ENCODE measurements at places on chromosomes 12 and 14. TPM values are rescaled to one million over a fixed set of nuclear protein-coding genes. Genes with fewer than 3 reads are reported as not detected.

GRCh38 chr12:10408842-10409241 lies 715 bp downstream of the KLRC4 start:
- DNase-seq: no peak

DNA sequence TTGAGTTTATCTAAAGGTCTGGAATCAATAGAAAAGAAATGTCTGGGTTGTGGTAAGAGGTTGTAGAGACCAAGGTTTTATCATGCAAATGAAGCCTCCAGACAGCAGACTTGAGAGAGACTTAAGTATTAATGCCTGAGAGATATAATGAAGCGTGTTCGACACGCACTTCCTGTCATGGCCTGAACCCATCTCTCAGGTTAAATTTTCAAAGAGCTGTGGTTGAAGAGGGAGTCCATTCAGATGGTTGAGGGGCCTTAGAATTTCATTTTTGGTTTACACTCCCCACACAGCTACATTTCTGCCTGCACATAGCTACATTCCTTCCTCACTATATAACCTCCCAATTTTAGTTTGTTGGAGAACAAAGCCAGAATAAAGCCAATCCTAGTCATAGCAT lies 10.1 kb upstream of the CLEC12A start:
- DNase-seq: no peak

DNA sequence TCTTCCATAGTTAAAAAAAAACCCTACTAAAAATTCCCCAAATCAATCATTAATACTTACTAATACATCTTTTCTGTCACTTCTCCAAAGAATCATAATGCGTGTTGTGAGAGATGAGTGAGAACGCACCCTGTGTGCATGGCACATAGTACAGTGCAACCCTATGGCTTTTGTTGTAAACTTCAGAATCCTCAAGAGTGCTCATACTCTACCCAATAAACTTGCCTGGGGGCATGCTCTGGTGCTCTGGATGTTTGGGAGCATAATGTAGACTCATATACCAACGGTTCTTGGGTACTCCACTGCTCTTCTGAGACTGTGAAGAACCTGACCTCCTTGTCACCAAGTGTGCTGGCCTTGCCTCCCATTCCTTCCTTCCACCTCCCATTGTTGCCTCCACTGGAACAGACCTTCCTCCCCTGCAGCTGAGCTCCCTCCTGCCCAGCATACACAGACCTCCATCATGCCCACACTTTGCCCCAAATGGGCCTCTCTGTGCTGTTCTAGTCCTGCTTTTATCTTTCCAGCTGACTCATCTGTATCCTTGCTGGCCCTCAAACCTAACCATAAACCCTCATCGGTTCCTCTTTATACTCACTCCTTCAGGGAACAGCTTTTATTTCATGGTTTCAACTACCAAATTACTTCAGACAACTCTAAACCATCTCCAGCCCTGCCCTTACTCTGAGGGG lies 8.9 kb downstream of the DCP1B start:
- no peak for DNase-seq

GRCh38 chr12:40055228-40055579 lies 50.7 kb downstream of the SLC2A13 start:
- no peak for DNase-seq

DNA sequence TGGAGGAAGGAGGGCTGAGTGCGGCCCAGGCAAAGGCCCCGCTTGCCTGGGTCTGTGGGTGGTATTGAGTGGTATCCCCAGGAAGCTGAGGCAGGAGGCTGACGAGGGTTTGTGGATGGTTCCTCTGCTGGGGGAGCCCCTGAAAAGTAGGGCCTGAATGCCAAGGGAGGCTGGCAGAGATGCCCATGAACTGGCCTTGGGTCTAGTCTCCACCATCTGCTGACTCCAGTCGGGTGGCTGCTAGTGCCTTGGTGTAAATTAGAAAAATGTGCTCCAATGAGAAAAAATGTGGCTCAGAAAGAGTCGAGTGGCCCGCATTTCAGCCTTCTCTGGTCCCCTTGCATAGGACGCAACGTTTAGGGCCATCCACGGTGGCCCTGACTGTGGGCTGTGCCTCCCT lies 181.2 kb upstream of the PRMT8 start:
- no peak for DNase-seq

Gene ALKBH2
- total RNA-seq: 25.0 TPM

DNA sequence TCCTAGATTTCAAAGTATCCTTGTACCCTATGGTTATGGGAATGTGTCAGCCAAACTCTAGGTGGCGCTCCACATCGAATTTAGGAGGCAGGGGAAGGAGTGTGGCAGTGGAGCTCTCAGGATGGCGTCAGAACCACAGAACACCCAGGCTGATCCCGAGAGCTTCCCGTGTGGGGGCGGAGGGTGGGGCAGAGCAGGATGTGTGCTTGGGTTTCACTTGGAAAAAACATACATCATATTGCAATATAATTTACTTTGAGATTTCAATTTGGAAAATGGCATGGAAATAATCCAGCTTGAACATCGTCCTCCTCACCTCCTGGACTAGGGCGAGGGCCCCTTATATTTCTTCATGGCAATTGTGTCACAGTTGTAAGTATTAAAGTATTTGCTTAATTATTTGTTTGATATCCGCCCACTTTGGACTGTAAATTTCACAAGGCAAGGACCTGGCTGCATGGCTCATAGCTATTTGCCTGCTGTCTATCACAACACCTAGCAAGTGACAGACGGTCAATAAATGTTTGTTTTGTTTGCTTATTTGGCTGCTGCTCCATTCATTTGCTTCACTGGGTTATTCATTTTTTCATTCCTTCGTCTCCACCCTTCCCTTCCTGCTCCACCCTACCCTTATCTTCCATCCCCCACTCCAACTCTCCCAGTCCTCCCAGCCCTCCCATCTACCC lies 221.5 kb upstream of the HMGA2 start:
- peak; percentile 78 for DNase-seq

- DNase-seq: peak; percentile 76
These were observed 1.1 kb upstream of the RPL41 start for GRCh38 chr12:56115329-56115728.

- no peak for DNase-seq
These were observed 24.5 kb downstream of the GPRC5D start for GRCh38 chr12:12927211-12928079.

- no peak for DNase-seq
These were observed 60.6 kb downstream of the GNG2 start for GRCh38 chr14:51921026-51921425.

DNA sequence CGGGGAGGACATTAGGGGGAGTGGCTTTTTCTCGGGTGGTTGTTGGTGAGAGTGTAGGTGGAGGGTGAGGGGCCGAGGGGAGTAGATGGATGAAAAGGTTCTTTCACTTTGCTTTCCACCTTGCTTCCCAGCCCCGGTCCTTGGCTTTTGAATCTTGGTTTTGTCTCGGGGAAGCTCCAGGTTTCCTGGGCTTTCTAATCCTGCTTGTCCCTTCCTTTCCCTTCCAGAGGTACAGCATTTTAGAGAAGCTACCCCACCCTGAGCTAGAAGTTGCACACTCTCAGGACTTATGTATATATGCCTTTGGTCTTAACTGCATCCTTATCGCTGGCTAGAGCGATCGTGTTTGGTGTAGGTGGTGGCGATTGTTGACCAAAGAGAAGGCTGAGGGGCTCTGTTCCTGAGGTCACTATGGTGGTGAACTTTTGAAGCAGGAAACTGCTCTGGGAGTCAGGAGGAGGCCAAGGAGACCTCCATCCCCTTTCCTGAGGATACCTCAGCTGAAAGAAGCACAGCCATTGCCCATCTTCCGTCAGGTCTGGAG lies 862 bp downstream of the PIP4K2C start:
- DNase-seq: no peak

DNA sequence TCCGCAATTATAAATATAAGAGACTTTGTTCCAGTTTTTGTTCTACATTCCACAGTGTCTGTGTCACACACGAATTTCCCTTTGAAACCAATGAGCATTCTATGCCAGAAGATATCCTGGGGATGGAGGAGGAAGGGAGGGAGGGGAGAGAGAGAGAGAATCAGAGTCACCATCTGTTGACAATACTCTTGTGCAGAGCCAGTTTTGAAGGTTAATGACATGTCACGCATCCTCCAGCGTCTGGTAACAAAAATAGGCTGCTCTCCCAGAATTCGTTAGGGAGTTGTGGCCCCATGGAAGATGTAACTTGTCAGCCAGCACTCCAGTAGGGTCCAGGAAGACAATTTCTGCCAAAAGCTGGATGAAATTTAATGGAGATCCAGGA lies 213.5 kb upstream of the KRR1 start:
- no peak for DNase-seq

Gene RILPL1
- total RNA-seq: 16.3 TPM

GRCh38 chr14:51653775-51654532 lies 2.2 kb downstream of the FRMD6 start:
- peak; percentile 73 for DNase-seq

DNA sequence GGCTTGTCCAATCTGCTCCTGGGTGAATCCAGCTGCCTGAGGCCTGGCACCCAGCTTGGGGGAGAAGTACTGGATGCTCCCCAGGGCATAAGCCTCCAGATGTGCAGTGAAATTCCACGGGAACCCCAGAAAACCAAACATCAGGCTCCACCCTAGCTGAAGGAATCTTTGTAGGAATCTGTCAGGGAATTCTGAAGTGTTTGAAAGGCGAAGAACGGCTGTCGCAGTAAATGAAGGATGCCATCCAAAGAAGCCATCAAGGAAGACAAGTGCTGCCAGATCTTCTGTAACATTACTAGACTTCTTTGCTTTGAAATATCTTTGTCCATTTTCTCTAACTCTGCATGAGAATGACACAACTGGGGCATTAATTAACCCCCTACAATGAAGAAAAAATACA lies 219.4 kb downstream of the FOXN3 start:
- DNase-seq: no peak

DNA sequence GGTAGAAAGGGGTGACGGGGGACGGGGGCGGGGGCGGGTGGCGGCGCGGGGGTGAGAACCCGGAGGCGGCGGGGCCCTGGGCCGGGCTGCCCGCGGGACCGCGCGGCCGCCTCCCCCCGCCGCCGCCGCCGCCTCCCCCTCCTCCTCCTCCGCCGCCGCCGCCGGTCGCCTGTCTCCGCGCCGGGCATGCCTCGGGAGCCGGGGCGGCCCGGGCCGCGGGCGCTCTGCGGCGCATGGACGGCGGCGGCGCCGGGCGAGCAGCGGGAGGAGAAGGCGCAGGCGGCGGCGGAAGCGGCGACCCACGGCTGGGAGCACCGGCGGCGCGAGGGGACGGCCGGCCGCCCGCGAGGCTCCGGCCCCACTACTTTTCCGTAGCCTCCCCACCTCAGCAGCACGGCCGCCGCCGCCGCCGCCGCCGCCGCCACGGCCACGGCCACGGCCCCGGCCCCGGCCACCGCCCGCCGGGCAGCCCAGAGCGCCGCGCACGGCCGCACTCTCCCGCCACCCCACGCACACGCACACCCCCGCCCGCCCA lies at the start of gene NPAS3:
TSS of gene NPAS3 (plus strand) at position 161 of the 535 bp plus-strand sequence.
- peak; percentile 85 for DNase-seq

GRCh38 chr14:20734430-20734806 lies 11.3 kb upstream of the EDDM3A start:
- no peak for DNase-seq

DNA sequence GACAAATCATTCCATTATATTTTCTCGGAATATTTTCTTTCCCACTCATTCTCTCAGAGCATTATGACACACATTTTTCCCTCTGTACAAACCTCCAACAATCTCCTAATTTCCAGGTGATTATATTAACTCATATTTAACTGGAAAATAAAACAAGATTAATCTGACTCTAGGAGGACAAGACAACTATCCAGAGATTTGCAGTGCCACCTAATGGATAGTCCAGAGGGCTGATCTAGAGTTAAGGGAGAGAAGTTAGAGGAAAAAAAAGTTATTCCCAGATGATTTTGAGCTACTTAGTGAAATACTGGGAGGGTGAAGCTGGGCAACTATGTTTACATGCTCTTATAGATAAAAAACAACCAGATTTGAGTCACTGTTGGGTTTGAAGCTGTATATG lies 161.7 kb downstream of the ALX1 start:
- no peak for DNase-seq

- DNase-seq: no peak
These were observed 444.1 kb downstream of the RAD51B start for GRCh38 chr14:68263563-68264259.

DNA sequence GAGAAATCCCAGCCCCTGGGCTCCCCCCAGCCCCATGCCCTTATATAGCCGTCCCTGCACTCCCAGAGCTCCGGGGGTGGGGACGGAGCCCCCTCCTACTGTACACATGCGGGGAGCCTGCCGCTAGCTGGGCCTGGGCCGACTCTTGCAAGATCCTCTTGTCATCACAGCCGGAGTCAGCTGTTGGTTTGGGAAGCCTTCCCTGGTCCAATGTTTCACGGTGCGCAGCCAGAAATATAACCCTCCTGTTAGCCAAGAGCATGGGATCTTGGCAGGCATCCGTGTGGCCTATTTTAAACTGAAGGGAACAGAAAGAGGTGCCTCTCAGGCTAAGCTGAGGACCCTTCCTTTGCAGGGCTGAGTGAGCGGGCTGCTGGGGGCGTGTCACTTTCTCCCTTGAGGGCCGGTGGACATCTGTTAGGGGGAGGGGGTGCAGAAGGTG lies 175.3 kb downstream of the TSPAN9 start:
- no peak for DNase-seq

Gene RD3L
- total RNA-seq: not detected

Gene PAX9
- not detected for total RNA-seq

GRCh38 chr12:95880895-95881294 lies 22.1 kb downstream of the SNRPF start:
- no peak for DNase-seq

Gene CYP27B1
- total RNA-seq: 0.36 TPM

Gene CCDC184
- under 0.01 TPM for total RNA-seq

Gene TMEM63C
- total RNA-seq: 0.72 TPM

Gene FGF6
- total RNA-seq: not detected

DNA sequence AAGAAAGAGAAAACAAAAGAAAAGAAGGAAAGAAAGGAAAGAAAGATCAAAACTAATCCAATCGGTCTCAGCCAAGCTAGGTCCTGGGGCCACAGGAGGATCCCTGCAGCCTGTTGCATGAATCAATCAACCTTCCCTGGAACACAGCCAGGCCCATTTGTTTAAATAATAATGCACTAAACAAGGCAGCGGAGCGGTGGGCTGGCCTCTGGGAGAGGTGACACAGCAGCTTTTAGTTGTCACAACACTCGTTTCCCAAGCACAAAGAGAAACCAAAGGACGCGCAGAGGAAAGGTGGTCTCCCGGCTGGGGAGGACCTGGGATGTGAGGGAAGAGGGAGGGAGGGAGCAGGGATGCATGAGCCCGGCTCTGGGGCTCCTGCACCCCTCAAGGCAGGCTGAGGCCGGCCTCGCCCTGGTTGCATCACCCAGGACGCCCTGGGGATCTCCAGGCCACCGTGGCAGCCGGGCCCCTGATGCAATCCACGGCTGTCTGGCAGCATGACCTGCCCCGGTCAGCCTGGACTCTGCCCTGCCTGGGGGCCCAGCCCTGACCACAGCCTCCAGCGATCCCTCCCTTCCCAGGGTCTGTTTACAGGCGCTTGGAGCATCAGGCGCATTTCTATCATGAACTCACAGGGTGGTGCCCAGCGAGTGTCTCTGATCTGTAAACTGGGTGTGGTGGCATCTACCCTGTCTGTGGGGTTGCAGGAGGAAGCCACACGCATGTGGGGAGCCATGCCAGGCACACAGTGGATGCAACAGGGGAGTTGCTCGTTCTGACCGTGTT lies 32.5 kb downstream of the MMP17 start:
- peak; percentile 93 for DNase-seq

Gene LRP10
- 147 TPM for total RNA-seq
